ENCODE measurements at places on chromosomes 11 and 22. TPM values are rescaled to one million over a fixed set of nuclear protein-coding genes. Genes with fewer than 3 reads are reported as not detected.

CCDC85B gene
- 28.0 TPM for total RNA-seq

ARHGAP20 gene
- total RNA-seq, result not detected

PHETA2 gene
- 0.90 TPM for total RNA-seq

TRIM51 gene
- total RNA-seq, result not detected

TRIM34 gene
- 3.8 TPM for total RNA-seq

VSIG10L2 gene
- total RNA-seq, result not detected

CST6 gene
- not detected for total RNA-seq

BIK gene
- 2.3 TPM for total RNA-seq

NDUFC2 gene
- total RNA-seq, result 36.9 TPM

CCDC87 gene
- 0.63 TPM for total RNA-seq

TSSC4 gene
- total RNA-seq, result 60.3 TPM

LRRC74B gene
- not detected for total RNA-seq

HPX gene
- 0.86 TPM for total RNA-seq

NUP160 gene
- 50.0 TPM for total RNA-seq

TRIM51G gene
- not detected for total RNA-seq

HEPN1 gene
- not detected for total RNA-seq

SAA1 gene
- total RNA-seq, result not detected

PARVG gene
- 89.1 TPM for total RNA-seq

PRR33 gene
- not detected for total RNA-seq

BACE1 gene
- total RNA-seq, result 3.5 TPM

NNMT gene
- not detected for total RNA-seq

SLN gene
- total RNA-seq, result not detected

TRPM5 gene
- 0.07 TPM for total RNA-seq

MYEOV gene
- 8.9 TPM for total RNA-seq

MSANTD2 gene
- total RNA-seq, result 11.3 TPM

BRMS1 gene
- total RNA-seq, result 44.3 TPM

ETS1 gene
- 670 TPM for total RNA-seq
